ENCODE measurements at places on chromosomes 13 and 19. TPM values are rescaled to one million over a fixed set of nuclear protein-coding genes. Genes with fewer than 3 reads are reported as not detected.
A peak's percentile ranks its signal among the peaks of the same experiment; 100 is the strongest.

The CCDC169 gene
- polyA plus RNA-seq, result 2.5 TPM

The RDH8 gene
- polyA plus RNA-seq, result not detected

The LINGO3 gene
- not detected for polyA plus RNA-seq

The BSPH1 gene
- not detected for polyA plus RNA-seq

The SERP2 gene
- 11.0 TPM for polyA plus RNA-seq

The CYP4F2 gene
- polyA plus RNA-seq, result 16.8 TPM

The LTBP4 gene
- 52.1 TPM for polyA plus RNA-seq

The CLDND2 gene
- 6.9 TPM for polyA plus RNA-seq

The WDR62 gene
- 0.58 TPM for polyA plus RNA-seq

The SLC1A6 gene
- not detected for polyA plus RNA-seq

The GFY gene
- not detected for polyA plus RNA-seq

The DIRAS1 gene
- polyA plus RNA-seq, result 7.6 TPM

The KCNJ14 gene
- polyA plus RNA-seq, result 0.28 TPM

The KIR3DL2 gene
- polyA plus RNA-seq, result not detected

The PVR gene
- 20.7 TPM for polyA plus RNA-seq

The PRR22 gene
- 4.1 TPM for polyA plus RNA-seq

The KLHL1 gene
- 0.13 TPM for polyA plus RNA-seq

GRCh38 chr13:46173656-46174055, 8.3 kb downstream of the LCP1 start:
- no peak for DNase-seq

DNA sequence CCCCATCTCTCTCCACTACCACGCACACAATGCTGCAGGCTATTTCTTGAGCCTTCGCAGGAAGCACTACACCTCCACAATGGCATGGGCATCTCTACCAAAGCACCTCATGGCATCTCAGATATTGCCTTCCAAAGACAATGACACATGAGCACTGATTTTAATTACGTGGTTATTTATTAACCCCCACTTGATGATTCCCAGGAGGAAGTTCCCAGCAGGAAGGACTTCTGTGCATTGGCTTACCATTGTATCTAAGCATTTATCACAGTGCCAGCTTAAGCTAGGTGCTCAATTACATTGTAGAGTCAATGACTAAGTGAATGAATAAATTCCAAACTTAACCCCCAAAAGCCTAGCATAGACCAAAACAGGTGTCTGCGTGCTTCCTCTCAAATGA, 101.4 kb downstream of the ABCC4 start:
- DNase-seq, result no peak

DNA sequence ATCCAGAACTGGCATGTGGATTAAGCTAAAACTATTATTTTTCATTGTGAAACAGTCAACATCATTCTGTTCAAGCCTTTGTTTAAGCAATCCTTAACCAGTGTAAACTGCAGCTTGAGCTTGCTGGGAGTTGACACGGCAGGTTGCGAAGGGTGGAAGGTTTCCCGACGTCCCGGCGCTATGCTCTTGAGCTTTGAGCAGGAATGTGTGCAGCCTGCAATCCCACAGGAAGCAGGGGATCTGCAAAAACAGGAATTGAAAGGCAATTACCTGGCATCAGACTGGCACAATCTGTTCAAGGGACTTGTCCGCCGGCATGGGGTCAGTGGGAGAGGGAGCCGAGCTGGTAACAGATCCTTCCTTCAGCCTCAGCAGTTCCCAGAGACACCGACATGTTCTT, 586.7 kb upstream of the SGCG start:
- no peak for DNase-seq

- no peak for DNase-seq
These were observed 23.3 kb upstream of the SPART start for GRCh38 chr13:36369268-36370107.

DNA sequence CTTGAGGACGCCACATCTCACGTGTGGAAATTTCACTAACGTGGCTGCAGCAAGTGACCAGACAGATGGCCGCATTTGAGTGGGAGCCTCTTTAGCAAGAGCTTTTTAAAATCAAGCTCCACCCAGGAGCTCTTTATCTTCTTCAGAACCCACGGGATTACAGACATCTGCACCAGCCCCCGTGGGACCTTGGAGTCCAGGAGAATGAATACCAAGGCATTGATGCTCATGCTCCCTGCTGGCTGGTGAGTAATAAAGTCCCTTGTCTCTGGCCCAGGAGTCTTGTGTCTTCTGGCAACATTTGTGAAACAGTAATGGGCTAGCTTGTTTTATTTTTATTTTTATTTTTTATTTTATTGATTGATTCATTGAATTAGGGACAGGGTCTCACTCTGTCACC, 64.4 kb downstream of the TRPM4 start:
- no peak for DNase-seq

GRCh38 chr13:75766636-75767035, 130.5 kb downstream of the LMO7 start:
- DNase-seq, result no peak

GRCh38 chr19:56896095-56896494, 55.6 kb upstream of the PEG3 start:
- DNase-seq, result no peak

DNA sequence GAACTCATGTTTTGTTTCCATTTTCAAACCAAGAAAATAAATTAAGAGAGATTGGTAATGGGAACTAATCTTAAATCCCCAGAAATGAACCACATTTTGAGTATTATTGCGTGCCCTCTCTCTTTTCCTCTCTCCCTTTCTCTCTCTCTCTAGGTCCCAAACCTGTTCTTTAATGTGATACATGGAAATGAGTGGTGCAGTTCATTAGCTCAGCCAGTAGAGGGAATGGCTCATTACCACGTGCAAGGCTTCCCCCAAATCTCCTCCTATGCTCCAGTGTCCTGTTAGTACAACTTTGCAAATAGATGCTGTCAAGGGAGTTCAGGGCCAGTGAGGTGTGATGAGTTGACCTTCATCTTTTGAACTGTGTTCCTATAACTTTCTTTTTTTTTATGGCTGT, 178.4 kb downstream of the FGF9 start:
- DNase-seq, result peak; percentile 23

GRCh38 chr19:10010247-10010691, at the start of gene COL5A3:
Gene COL5A3, minus strand, starts transcription at chr19:10010504. Its CDS starts 119 bp downstream, at chr19:10010385.
- no peak for DNase-seq

- DNase-seq, result no peak
These were observed 247.5 kb upstream of the TSHZ3 start for GRCh38 chr19:31596751-31597150.

DNA sequence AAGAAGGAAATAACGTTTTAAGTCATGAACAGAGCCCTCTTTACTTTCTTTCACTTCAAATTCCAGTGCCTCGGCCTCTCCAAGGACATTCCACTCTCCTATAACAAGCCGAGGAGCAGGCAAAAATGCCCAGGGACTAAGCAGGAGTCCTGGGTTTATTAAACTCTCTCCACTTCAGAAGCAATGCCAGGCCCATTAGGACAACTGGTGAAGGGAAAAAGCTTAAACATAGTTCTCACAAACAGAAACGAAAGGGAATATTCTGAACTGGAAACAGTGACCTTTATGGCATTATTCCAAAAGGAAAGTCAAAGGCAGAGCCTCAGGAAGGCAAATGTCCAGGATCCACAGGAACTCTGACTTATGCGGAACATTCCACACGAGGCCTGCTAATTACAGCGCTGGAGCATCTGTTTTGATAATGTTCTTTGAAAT, 30.9 kb upstream of the MED4 start:
- no peak for DNase-seq

DNA sequence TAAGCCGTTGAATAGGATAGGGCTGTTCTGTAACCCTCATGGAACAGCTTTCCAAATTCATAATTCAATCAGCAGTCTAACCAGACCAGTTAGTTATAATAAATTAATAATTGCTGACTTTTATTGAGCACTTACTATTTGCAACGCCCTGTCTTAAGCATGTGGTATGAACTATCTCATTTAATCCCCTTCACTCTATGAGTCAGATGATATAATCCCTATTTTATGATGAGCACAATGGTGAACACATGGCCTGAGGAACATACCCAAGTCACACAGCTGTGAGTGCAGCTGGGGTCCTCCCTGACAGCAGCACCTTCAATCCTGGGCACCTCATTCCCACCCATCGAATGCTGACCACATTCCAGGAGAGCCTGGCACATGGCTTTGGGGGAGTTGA, 28.0 kb upstream of the SACS start:
- DNase-seq, result no peak

DNA sequence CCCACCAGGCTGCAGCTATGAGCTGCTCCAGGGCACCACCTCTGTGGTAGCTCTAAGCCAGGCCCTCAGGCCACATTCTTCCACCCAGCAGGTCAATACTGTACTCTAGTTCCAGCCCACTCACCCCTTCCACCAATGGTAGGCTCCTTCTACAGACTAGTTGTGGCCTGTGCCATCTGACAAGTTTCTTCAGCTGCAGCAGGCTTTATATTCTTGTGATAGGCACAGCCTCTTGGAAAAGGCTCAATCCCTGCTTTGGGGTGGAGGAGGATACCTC, 8.5 kb downstream of the MICU2 start:
- no peak for DNase-seq

- DNase-seq, result peak; percentile 86
These were observed 564.1 kb downstream of the PCDH9 start for GRCh38 chr13:66665991-66666390.

DNA sequence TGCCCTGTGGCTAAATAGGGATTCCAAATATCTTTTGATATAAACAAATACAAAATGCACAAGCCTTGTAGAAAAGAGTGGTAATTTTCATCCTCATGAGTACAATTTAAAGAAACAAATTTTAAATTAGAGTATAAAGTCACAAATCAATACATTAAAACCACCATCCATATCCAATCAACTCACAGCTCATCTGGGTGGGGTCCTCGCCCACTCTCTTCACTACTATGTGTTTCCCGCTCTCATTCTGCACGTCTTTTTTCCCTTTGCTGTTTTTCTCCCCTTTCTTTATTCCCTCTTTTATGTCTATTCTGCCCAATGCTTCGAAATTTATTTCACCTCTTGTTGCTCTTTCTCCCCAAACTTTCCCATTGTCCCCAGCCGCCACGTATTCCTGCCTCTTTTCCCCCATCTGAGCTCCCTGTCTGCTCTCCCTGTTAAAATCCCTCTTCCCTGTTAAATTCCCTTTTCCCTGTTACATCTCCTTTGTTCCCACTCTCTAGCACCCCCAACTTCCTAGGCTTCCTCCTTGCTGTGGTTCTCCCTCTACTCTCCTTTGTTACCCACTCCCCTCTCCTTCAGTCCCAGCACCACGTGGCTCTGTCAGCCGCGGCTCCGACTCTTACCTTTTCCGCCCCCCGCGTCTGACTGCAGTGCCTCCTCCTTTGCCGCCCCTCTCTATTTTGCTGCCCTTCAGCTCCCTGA, 1.3 kb downstream of the ZNF616 start:
- DNase-seq, result peak; percentile 74

GRCh38 chr13:23443110-23443509, 9.6 kb upstream of the SACS start:
- DNase-seq, result no peak

DNA sequence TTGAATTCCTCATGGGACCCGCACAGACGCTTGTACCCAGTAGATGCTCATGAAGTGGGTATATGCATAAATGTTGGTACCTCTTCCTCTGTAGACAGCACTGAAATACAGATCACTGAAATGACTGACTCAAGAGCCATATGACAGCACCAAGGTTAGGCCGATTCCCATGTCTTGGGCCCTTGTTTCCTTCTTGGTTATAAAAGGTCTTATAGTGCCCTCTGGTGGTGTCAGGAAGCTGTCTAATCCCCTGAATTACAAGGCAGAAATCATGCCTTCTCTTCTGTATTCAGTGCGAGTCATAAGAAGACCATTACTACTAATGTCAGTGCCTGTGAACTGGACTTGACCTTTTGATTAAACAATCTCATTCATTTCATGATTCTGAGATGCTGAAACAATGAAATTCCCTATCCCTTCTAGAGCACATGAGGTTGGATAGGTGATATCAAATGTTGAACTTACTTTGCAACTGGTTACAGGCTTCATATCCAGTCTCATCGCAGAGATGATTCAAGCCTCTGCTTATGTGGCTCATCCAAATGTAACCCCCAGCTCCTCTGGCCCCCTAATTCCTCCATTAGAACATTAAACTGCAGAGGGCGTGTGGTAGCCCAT, 59.7 kb downstream of the SPATA13 start:
- DNase-seq, result peak; percentile 59

DNA sequence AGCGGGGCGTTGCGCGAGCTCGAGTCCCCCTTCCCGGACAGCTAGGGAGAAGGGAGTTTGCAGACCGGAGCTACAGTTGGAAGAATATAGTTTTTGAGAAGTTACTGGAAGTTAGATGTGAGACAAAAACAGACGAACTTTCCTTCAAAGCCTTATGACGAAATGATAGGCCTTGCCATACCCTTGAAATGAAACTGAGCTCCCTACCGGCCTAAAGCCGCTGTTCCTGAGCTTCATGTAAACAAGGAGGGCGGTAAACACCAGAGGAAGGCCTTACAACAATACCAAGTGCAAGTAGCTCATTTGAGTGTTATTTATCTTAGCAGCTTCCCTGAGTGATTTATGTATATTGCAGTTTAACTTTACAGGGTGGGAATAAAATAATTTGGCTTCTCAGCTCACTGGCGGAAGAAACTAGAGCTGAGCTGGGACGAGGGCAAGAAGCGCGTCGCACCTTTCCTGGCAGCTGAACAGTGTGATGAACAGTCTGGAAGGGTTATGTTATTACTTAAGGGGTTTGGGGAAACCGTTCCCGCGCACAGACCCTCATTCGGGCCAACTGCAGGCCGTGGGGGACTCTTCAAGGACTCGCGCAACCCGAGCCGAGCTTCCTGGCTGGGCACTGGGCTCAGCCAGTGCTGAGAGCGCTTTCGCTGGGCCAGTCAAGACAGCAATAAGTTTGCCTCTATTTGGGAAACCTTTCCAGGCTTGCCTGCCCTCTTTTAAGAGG, 111.2 kb downstream of the KCNRG start:
- DNase-seq, result peak; percentile 31

- DNase-seq, result no peak
These were observed 32.5 kb downstream of the ZNF582 start for GRCh38 chr19:56360841-56361240.

GRCh38 chr19:18173054-18173571, 500 bp upstream of the IFI30 start:
- DNase-seq, result peak; percentile 87

- DNase-seq, result peak; percentile 98
These were observed 26.8 kb downstream of the PPP5C start for GRCh38 chr19:46373491-46374359.

DNA sequence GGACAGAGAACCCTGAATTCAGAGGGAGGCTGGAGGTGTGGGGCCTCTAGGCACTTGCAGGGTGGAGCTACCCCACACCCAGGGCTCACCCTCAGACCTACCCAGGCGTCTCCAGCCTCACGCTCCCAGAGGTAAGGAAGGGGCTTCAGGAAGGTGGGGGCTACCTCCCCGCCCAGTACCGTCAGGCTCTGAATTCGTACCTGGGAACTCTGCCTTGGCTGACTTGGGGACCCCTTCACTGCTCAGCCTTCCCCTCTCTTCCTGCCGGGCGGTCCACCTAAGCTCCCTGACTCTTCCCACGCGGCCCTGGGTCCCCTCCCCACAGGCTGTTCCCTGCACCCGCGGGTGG, 28.5 kb upstream of the PARP4 start:
- DNase-seq, result no peak

GRCh38 chr13:48278806-48279205, 24.7 kb upstream of the RB1 start:
- no peak for DNase-seq

- peak; percentile 45 for DNase-seq
These were observed 11.5 kb upstream of the CYP4F3 start for GRCh38 chr19:15629003-15629880.

- DNase-seq, result peak; percentile 72
These were observed at the start of gene CGB7 for GRCh38 chr19:49057636-49058234. Gene CGB7, minus strand, starts transcription at chr19:49057749. Its CDS starts 2,374 bp downstream, at chr19:49055375.

All from kidney (tissue), 22 donors.